Fibroblast of skin of left biceps (primary cell): ENCODE measurements at places on chromosomes 11 and 22.

DNA sequence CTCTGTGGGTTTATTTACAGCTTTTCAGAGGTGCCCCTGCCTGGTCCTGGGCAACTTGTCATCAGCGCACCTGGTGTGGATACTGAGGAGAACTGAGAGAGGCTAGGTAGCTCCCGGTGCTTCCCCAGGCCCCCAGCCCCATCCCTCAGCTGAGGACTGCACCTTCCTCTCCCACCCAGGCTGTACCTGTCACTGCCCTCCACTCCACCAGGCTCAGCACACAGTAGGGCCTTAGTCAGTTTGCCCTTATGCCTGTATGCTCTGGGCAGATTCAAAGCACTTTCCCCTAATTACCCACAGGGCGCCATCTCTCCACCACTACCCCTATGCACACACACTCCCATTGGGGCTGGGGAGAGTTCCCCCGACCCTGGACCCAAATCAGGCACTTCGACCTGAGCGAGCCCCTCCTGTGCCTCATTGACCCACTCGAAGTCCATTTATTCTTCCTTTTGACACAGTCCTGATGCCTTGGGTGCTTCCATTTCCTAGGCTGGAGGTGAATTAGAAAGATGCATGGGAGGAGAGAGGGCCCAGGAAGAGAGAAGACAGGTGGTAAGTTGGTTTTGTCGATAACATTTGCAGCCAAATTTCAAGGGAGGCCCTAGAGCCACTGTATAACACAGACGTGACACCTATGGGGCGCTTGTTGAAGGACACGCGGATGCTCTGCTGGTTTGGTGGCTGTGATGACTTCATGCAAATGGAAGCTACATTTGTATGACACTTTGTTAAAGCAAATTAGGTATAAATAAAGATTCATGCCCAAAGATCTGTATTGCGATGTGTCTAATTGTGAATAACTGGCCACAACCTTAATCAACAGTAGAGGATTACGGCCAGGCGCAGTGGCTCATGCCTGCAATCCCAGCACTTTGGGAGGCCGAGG is 13.8 kb upstream of the PICK1 start:
- no peak for DNase-seq

- DNase-seq = no peak
Observed at GRCh38 chr11:57358543-57358961, 20.4 kb downstream of the P2RX3 start.

DNA sequence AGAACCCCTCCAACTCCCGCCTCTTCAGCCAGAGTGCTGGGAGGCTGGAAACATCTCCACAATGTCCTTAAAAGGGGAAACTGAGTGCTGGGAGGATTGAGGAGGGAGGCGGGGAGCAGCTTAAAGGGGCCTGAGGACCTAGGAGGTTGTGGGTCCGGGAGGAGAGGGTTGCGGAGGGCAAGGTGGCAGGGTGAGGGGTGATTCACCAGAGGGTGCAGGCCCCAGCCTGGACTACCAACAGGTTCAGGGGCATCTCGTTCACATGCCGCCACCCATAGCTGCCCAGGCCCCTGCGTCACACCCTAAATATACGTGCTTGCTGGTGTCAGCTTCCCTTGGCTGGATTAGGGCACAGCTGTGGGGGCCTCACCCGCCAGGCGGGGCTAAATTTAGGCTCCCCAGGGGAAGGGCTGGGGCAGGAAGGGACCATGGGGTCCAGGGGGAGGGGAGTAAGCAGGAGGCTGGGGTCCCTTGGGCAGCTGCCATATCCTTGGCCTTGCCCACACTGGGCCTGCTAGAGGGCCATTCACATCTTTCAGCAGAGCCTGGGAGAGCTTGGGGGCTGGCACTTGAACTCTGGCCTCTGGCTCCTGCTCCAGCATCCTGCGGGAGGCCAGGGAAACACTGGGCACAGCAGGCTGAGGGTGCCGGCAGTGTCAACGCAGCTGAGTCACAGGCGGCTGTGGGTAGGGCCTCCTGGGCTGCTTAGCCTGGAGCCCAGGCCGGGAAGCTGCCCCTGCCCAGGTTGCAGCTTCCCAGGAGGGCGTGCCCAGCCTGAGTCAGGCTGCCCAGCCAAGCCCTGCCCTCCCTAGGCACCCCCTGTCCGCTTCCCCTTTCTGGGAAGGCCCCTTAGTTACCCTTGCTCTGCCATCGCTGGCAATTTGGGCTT is 1.3 kb downstream of the EHBP1L1 start:
- DNase-seq = no peak

DNA sequence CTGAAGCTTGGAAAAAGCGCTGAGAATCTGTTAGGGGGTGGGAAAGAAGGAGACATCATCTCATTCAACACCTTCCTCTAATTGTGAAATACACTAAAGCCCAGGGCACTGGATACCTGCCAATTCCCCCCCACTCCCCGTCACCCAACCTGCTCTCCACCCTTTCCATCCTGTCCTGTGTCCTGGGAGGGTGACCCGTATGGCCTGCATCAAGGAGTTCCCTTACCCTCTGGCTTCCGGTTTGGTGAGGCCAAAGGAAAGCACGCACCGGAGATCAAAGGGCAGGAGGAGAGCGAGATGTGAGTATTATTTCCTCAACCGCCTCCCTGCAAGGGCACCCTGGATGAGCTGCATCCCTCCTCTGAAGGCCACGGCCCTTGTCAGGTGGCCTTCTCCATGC is 65.0 kb upstream of the PTPRJ start:
- no peak for DNase-seq

- peak; percentile 69 for DNase-seq
Observed at GRCh38 chr11:19605520-19606371, 106.9 kb upstream of the NAV2 start.

- no peak for DNase-seq
Observed at GRCh38 chr11:123694551-123694950, 40.1 kb upstream of the SCN3B start.

GRCh38 chr22:17913801-17914347 is 110.5 kb downstream of the MICAL3 start:
- DNase-seq = no peak

GRCh38 chr11:120649316-120649715 is 137.8 kb downstream of the GRIK4 start:
- DNase-seq = no peak

- no peak for DNase-seq
Observed at GRCh38 chr11:12329797-12330196, 47.6 kb upstream of the PARVA start.

DNA sequence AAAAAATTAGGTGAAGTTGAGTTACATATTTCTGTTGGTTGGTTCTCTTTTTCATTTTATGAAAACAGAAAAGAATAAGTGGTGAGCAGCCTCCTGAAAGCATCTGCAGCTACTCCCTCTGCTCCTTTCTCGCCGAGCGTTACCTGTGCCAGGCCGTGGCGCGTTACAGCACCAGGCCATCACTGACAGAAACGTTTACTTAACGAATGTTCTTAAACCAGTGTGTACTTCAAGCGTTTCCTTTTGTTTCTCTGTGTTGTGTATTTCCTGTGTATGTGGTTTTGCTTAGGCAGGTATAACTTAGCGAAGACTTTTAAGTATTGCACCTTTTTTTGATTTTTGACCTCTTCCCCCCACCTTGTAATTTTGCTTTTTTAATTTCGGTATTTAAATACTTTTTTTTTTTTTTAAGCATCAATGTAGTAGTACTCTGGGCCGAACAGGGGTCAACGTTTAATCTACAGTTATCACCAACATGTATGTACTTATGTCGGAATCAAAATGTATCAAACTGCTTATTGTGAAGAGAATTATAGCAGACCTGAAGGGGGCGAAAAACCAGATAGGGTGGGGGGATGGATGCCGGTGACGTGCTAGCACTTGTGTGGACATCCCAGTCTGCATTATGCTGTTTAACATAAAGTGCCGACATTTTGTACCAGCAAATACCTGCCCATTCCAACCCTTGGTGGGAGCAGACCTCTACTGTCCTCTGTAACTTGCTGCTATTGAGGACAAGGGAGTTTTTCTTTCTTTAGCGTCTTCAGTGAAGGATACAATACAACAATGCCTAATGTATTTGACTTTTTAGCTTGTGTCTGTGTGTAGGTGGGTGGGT is 21.6 kb upstream of the ADSL start:
- no peak for DNase-seq

GRCh38 chr22:26330971-26331625 is 98.0 kb upstream of the ASPHD2 start:
- DNase-seq = no peak

DNA sequence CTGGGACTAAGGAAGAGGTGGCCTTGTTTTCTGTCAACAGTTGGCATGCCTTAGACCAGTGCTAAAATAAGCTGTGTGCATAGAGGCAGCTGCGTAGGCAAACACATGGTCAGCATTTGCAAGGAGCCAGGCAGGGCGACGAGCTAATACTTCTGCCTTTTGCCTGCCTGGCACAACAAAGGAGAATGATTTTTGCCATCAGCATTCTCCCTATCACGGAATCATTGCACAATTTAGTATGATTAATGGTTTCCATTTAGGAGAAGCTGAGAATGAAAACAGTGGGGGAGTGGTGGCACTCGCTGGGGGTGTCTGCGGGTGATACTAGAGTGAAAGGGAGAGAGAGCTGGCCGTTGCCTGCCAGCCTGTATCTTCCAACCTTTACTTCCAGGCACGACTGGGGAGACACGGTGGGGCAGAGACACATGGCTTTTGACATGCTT is 336.0 kb downstream of the CADM1 start:
- DNase-seq = no peak

DNA sequence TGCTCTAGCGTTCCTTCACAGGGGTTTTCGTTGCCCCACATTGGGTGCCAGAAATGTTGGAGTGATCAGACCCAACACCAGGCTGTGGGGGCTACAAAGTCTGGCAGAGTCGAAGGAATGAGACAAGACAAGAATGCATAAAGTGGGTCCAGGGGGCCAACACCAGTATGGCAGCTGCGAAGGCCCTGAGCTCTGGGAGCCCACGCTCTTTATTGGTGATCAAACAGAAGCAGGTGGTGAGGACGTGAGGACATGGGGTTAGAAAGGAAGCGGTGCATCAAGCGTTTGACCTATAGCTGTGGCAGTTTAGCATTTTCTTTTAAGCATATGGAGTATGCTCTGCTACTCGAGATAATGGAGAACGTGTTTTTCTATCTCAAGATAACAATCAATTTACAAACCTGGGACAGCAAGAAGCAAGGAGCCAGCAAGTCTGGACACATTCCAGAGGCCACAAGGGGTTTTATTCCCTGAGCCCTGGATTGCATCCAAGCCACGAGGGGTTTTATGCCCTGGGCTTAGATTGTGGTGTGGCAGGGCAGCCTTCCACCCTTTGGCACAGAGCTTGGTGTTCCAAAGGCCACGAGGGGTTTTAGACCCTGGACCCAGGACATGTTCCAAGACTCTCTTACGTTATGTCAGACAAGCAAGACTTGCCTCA is 3.9 kb upstream of the DNAJB13 start:
- no peak for DNase-seq

GRCh38 chr11:47204637-47204989 is 10.2 kb upstream of the DDB2 start:
- DNase-seq = no peak

- no peak for DNase-seq
Observed at GRCh38 chr11:114057147-114057546, 2.4 kb upstream of the ZBTB16 start.

DNA sequence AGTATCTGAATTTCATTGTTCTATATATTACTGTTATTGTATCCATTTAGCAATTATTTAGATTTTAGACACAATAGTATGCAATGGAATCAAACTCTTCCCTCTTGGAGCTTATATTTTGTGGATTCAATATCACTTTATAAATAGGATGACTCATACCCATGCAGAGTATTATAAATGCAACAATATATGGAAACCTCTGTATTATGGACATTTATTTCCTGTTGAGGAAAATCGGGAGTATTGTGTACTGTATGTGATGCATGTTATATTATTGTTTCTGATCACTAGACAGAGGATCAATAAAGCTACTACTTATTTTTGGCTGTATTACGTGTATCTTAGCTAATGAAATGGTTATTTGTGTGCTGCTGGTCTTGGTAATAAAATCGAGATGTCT is 770 bp downstream of the METTL15 start:
- no peak for DNase-seq

DNA sequence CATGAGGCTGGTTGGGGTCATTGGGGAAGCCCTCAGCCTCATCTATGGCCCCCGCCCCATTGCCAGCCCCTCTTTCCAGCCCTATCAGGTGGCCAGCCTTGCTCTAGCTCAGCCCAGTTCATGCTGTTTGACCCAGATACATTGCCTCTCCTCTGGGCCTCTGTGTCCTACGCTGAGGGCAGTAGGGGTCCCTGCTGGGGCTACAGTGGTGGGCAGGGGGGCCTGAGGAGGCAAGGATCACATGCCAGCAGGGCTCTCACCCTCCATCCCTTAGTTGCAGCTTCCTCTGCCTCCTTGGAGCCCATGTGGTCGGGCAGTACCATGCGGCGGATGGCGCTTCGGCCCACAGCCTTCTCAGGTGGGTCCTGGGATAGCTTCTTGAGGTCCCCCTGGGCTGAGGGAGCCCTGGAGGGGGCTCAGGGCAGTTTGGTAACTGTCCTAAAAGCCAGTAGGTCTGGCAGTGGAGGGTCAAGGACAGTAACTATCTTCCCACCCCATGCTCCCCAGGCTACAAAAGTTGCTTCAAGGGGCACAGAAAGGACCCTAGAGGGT is 19.2 kb downstream of the EMID1 start:
- no peak for DNase-seq

- DNase-seq = no peak
Observed at GRCh38 chr11:1369371-1370005, 20.2 kb upstream of the BRSK2 start.

- DNase-seq = no peak
Observed at GRCh38 chr11:10505278-10506007, 35.5 kb downstream of the RNF141 start.

GRCh38 chr11:124752471-124753102 is 532 bp upstream of the VSIG2 start:
- no peak for DNase-seq

GRCh38 chr22:45441138-45441537 is 27.6 kb downstream of the RIBC2 start:
- no peak for DNase-seq

DNA sequence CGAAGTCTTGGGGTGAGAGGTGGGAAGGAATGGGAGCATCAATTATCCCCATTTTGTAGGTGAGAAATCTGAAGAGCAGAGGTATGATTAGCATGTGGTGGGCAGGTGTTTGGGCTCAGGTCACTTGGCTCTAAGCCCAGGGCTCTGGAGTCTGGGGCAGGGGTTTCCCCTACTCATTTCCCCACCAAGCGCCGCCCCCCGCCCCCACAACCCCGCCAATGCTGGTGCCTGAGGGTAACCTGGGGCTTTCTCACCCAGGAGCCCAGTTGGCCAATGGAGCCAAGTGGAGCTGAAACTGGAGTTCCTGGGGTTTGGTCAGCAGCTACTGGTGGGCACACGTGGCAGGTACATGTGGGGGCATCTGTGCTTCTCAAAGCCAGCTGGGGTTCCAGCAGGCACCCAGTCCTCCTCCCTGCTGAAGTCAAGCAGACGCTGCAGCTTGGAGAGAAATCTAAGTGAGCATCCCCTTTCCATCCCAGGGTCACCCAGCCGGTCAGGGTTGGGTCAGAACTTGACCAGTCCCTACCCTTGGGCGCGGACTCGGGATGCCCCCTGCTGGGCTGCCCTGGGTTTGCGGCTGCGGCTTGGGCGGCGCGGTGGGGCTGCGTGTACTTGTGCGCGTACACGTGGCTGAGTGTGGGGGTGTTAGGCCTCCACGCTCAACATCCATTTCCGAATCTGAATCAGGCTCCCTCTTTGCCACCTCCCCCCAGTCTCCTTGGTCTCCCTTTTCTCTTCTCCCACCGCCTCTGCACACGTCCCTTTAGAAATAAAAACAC is 1.7 kb upstream of the CHRM1 start:
- no peak for DNase-seq

GRCh38 chr11:128739589-128739988 is 45.7 kb downstream of the FLI1 start:
- DNase-seq = no peak
